ENCODE measurements at places on chromosomes 3 and 15.
A peak's percentile ranks its signal among the peaks of the same experiment; 100 is the strongest.

- no peak for DNase-seq
Measured at GRCh38 chr3:53996141-53996874, 104.6 kb upstream of the SELENOK start.

GRCh38 chr15:37112971-37113670 lies 12.8 kb upstream of the MEIS2 start:
- no peak for DNase-seq

DNA sequence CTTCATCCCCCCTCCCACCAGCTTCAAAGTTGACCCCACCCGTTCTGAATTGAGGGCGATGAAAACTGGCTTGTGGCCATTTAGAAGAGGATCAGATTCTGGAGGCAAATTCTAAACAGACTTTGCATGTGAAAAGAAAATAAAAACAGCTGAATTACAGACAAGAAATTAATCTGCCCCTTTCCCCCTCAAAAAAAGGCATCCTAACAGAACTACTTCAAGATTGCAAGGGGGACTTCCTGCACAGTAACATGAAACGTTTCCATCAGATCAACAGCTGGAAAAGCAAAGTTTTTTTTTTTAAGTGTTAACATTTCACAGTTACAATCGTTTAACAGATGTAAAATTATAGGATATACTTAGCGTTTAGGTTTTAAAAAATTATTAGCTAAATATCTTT lies 229.3 kb downstream of the RORA start:
- DNase-seq = no peak

GRCh38 chr15:36361351-36361870 lies 218.0 kb upstream of the CDIN1 start:
- no peak for DNase-seq

- peak; percentile 32 for DNase-seq
Measured at GRCh38 chr3:34056951-34057390, 258.5 kb downstream of the PDCD6IP start.

GRCh38 chr3:56999547-56999946 lies 60.9 kb upstream of the SPATA12 start:
- DNase-seq = no peak

DNA sequence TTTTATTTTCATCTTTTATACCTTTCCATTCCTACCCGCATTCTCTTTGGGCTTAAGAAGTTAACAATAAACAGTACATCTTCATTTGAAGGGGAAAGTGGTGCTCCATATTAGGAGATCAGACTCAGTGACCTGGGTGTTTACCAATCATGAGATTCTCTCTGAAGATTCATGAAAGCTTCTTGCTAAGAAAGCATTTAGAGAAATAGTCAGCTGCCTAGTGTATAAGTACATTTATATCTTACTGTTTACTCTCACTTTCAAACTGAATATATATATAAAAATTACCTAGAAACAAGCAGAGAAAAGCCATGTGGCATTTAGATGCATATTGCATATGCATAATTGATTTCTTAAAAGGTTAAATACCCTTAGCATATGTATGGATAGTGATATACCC lies 100.5 kb downstream of the KCNH8 start:
- no peak for DNase-seq

GRCh38 chr3:132343018-132343612 lies 25.9 kb downstream of the ACP3 start:
- peak; percentile 89 for DNase-seq

Measured in hematopoietic multipotent progenitor cell treated with erythropoietin and hydrocortisone succinate and interleukin-3 and kit ligand, for 6 days (in vitro differentiated cells).